ENCODE measurements at places on chromosomes 5 and 9.

- no peak overlapping the region for H3K27ac ChIP-seq
- peaks cover 14% of the 10 kb centered on the region for H3K4me1 ChIP-seq
- no peaks in the 10 kb centered on the region for H3K36me3 ChIP-seq
- H3K27me3 ChIP-seq, result no peaks in the 10 kb centered on the region
- no peak for DNase-seq
These were observed 5.1 kb downstream of the SEMA5A start for GRCh38 chr5:9540791-9541190.

GRCh38 chr9:82337351-82337750 is 348.8 kb downstream of the SPATA31D1 start:
- no peak overlapping the region for H3K27ac ChIP-seq
- no peaks in the 10 kb centered on the region for H3K36me3 ChIP-seq
- no peaks in the 10 kb centered on the region for H3K4me1 ChIP-seq
- no peak overlapping the region for H3K4me3 ChIP-seq

- H3K4me1 ChIP-seq, result peaks cover 11% of the 10 kb centered on the region
- DNase-seq, result no peak
- no peak overlapping the region for H3K4me3 ChIP-seq
- no peak overlapping the region for H3K27ac ChIP-seq
- H3K36me3 ChIP-seq, result no peaks in the 10 kb centered on the region
- no peaks in the 10 kb centered on the region for H3K27me3 ChIP-seq
These were observed 326.7 kb upstream of the EFNA5 start for GRCh38 chr5:107997338-107997980.

GRCh38 chr9:122209451-122209850 is 19.3 kb downstream of the LHX6 start:
- H3K27ac ChIP-seq, result no peak overlapping the region
- H3K4me1 ChIP-seq, result no peaks in the 10 kb centered on the region
- H3K27me3 ChIP-seq, result peaks cover 74% of the 10 kb centered on the region
- H3K4me3 ChIP-seq, result no peak overlapping the region
- no peak for DNase-seq

- H3K27me3 ChIP-seq, result no peaks in the 10 kb centered on the region
- no peak overlapping the region for H3K27ac ChIP-seq
- no peak for DNase-seq
- no peaks in the 10 kb centered on the region for H3K4me1 ChIP-seq
- no peak overlapping the region for H3K4me3 ChIP-seq
These were observed 22.6 kb upstream of the TMEM171 start for GRCh38 chr5:73097740-73098139.

GRCh38 chr5:34639852-34640626 is 16.1 kb upstream of the RAI14 start:
- H3K27me3 ChIP-seq, result no peaks in the 10 kb centered on the region
- no peak overlapping the region for H3K4me3 ChIP-seq
- H3K27ac ChIP-seq, result no peak overlapping the region
- no peaks in the 10 kb centered on the region for H3K36me3 ChIP-seq
- no peaks in the 10 kb centered on the region for H3K4me1 ChIP-seq
- no peak for DNase-seq

Measured in neural progenitor cell (in vitro differentiated cells).